RKO (cell line): ENCODE measurements at places on chromosomes 7 and 10.

GRCh38 chr7:65269150-65269856 lies 104.4 kb upstream of the ZNF92 start:
- no peak for DNase-seq

- no peak for DNase-seq
These were observed 30.6 kb downstream of the MYL10 start for GRCh38 chr7:101598422-101598985.

GRCh38 chr7:106562711-106563366 lies 98.1 kb downstream of the CCDC71L start:
- no peak for DNase-seq

DNA sequence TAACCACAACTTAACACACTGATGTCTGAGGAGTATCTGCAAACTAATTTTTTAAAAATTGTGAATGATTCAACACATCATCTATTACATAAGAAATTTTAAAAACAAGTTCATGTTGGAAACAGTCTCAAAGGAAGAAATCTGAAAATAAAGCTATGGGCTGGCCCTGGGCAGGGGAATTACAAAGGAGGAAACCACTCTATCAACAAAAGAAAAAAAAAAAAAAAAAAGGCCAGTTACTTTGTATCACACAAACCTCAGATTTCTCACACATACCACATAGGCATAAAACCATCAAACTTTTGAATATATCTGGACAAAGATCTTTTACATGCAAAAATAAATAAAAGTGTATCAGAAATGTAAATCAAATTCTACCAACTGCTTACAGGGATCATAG lies 20.8 kb downstream of the TIAL1 start:
- no peak for DNase-seq

DNA sequence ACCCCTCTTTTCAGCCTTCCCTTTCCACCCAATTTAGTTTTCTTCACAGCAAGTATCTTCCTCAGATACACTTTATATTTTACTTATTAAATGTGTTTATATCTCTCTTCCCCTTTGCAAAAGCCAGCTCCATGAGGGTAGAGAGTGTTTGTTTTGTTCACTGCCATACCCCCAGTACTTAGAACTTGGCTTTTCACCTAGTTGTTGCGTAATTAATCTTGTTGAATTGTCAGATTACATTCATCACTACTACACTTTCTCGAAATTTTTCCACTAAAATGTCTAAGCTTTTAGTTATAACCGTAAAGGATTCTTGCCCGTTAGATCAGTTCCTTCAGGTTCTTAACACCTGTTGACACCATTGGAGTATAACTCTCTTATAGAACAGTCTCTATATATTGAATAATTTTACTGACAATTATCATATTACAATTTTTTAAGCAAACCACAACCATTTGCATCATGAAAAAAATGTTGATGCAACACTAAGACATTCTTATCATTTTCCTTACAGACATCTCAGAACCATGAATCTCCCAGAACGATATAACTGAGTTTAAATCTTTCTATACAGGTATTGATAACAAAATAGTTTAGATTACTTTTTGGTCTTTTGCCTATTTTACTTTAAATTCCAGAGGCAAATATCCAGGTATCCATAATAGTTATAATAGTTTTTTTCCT lies 29.9 kb downstream of the VWDE start:
- no peak for DNase-seq

DNA sequence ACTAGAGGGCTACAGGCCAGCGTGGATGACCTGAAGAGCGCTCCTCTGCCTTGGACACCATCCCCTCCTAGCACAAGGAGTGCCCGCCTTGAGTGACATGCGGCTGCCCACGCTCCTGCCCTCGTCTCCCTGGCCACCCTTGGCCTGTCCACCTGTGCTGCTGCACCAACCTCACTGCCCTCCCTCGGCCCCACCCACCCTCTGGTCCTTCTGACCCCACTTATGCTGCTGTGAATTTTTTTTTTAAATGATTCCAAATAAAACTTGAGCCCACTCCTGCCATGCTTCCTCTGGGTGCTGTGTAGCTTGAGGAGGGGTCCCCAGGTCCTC lies 4.5 kb downstream of the SNCG start:
- no peak for DNase-seq

- DNase-seq, result no peak
These were observed 47.7 kb downstream of the TBXAS1 start for GRCh38 chr7:139876622-139877283.

DNA sequence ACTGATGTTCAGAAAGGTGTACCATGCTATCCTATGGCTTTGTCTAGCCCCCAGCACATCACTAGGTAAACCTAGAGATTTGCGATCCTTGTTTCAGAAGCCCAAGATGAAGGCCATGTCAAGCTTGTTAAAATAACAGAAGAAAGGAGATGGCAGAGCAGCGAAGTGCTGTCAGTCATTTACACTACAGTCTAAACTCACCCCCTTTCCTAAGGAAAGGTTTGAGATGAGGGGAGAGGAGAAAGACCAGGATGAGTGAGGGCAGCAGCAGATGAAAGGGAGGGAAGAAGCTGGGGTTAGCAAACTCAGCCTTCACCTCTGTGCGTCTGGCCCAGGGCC lies 74.8 kb downstream of the PROSER2 start:
- DNase-seq, result no peak

- DNase-seq, result peak; percentile 18
These were observed 52.4 kb upstream of the LRRC17 start for GRCh38 chr7:102860351-102860811.

GRCh38 chr10:105857268-105858264 lies 1216.5 kb downstream of the SORCS3 start:
- DNase-seq, result no peak

- no peak for DNase-seq
These were observed 324.6 kb upstream of the IGFBP3 start for GRCh38 chr7:46245586-46246111.
